Uterus (tissue), 4 donors: ENCODE measurements at places on chromosomes 5 and 9. TPM values are rescaled to one million over a fixed set of nuclear protein-coding genes. Genes with fewer than 3 reads are reported as not detected.

- DNase-seq = no peak
These were observed 23.9 kb downstream of the LARP1 start for GRCh38 chr5:154779105-154779504.

- no peak for DNase-seq
These were observed 593.6 kb downstream of the MTRR start for GRCh38 chr5:8462565-8462964.

GRCh38 chr5:169753795-169754194 lies 116.7 kb downstream of the DOCK2 start:
- no peak for DNase-seq

DNA sequence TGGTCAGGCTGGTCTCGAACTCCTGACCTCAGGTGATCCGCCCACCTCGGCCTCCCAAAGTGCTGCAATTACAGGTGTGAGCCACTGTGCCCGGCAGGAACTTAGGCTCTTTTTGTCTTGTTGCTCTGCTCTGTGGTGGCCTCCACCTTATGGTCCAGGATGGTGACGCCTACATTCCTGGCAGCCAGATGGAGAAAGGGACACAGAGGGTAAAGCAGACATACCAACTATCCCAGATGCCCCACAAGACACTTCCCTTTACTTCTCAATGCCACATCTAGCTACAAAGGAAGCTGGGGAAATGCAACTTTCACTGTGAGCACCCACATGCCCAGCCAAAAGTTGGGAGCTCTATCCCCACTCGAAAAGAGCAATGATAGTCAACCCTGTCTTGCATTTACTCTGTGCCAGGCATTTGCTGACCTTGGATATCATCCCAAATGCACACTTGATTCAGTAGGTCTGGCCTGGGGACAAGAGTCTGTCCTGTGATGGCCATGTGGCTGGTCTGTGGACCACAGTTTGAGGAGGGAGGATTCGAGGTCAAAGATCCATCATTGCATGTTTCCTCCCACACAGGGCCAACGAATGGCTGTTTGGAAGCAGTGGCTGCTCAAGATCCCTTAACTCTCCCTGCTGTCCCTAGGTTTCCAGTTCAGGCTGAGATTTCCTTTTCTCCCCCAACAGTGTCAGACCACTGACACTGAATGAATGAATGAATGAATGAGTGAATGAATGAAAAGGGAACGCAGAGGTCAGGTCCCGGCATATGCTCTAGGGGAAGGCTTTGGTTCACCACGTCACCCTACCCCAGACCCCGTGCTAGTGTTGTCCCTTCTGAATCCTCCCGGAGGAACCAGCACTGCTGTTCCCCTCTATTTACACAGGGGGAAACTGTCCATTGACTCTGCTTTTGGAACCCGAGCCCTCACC lies 1.4 kb upstream of the ERGIC1 start:
- no peak for DNase-seq

- no peak for DNase-seq
These were observed 6.7 kb upstream of the QSOX2 start for GRCh38 chr9:136252281-136252680.

- no peak for DNase-seq
These were observed 190.9 kb downstream of the SLC12A2 start for GRCh38 chr5:128274441-128274840.

- DNase-seq = no peak
These were observed 52.2 kb downstream of the MLLT3 start for GRCh38 chr9:20570087-20570486.

DNA sequence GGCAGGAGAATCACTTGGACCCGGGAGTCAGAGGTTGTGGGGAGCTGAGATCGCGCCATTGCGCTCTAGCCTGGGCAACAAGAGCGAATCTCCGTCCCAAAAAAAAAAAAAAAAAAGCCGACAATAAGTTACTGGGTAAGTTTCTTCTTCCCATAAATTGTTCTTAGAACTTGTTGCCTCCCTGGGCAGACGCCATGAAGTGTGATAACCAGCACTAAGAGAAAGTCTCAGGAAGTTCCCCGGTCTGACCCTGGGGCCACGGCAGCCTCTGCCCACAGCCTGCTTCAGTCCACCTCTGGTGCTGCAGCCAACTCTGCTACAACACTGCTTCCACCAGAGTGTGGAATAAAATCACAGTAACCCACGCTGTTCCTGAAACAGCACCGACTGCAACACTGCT lies 19.1 kb downstream of the LPCAT1 start:
- DNase-seq = no peak

DNA sequence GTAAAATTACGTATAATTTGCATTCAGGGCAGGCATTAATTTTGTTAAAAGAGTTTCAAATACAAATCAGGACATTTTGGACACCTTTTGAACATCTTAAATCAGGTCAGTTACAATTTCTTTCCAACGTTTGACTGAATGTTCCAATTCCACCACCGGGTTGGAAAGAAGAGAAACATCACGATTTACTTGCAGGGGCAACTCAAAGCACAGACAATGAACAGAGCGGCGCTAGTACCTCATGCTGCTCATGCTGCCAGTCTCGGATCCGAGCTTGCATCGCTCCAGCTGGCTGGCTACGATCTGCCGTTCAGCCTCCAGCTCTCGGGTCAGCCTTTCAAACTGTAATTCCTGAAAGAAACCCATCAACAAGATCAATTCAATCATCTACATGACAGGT lies 339.5 kb downstream of the CTNND2 start:
- no peak for DNase-seq

DNA sequence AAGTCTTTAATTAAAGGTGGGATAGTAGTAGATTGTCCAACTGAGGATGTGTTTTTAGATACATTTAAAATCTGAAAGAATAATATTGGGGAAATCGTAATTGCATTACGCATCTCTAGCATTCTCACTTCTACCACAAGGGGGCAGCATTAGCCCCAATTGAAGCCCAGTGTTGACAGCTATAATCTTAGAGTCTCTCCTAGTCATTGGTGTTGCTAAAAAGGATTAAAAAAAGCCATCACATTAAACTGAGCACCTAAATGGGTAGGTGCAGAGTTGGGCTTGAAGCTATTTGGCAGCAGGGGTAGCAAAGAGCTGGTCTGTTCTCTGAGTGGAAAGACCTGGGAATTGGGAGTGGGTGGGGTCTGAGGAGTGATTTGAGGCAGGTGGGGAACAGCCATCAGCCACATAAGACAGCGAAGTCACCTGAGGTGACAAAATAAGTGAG lies 177.2 kb downstream of the OSTF1 start:
- no peak for DNase-seq

Gene F12
- total RNA-seq = not detected

Gene CER1
- not detected for total RNA-seq

Gene RICTOR
- 62.8 TPM for total RNA-seq

Gene TMCO6
- 25.1 TPM for total RNA-seq

Gene SHC3
- total RNA-seq = 3.5 TPM

Gene GABRA1
- total RNA-seq = not detected

Gene ZSWIM6
- total RNA-seq = 4.1 TPM

Gene GKAP1
- 4.9 TPM for total RNA-seq
